Left kidney (tissue), 8 donors: ENCODE measurements at places on chromosomes 6 and 20. TPM values are rescaled to one million over a fixed set of nuclear protein-coding genes. Genes with fewer than 3 reads are reported as not detected.

The ENTPD6 gene
- 46.7 TPM for polyA plus RNA-seq

The LY6G6D gene
- polyA plus RNA-seq, result not detected

The BANF2 gene
- polyA plus RNA-seq, result 0.38 TPM

The PNPLA1 gene
- 2.5 TPM for polyA plus RNA-seq

The LHFPL5 gene
- polyA plus RNA-seq, result not detected

The COX4I2 gene
- polyA plus RNA-seq, result 0.75 TPM

The CCDC170 gene
- 5.3 TPM for polyA plus RNA-seq

GRCh38 chr6:4781967-4782575 lies 5.9 kb downstream of the CDYL start:
- no peak for DNase-seq

DNA sequence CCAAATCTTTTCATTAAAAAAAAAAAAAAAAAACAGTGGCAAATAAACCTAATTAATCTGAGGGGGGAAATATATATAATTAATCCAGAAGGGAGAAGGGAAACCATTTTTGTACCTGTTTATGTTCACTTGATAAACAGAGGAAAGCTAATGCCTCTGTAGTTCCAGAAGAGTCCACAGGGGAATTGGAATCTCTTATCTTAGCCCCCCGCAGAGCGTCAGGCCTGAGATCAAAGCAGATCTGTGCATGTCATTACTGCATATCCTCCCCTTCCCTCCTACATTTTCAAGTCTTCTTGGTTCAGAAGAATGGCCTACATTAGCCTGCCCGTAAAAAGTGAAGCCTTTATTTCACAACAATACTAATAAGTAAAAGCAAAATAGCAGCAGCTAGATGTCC lies 157.2 kb downstream of the PTPRT start:
- DNase-seq, result no peak

- DNase-seq, result no peak
Measured at GRCh38 chr6:84653027-84653551, 111.3 kb downstream of the TBX18 start.

GRCh38 chr6:57226221-57226620 lies 4.1 kb upstream of the RAB23 start:
- no peak for DNase-seq

DNA sequence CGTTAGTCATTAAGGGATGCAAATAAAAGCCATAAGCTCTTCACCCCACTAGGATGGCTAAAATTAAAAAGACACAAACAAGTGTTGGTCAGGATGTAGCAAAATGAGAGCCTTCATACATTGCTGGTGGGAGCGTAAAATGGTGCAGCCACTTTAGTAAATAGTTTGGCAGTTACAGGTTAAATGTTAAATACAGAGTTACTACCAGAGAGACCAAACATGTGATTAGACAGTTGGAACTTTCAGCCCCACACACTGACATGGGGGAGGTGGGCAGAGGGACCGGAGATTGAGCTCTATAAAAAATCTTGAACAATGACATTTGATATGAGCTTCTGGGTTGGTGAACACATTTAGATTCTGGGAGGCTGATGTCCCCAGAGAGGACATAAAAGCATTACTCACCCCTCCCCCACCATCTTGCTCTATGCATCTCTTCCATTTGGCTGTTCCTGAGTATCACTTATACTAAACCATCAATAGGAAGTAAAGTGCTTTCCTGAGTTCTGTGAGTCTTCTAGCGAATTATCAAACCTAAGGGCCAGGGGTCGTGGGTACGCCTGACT lies 20.4 kb upstream of the ZNF318 start:
- DNase-seq, result no peak

- no peak for DNase-seq
Measured at GRCh38 chr6:74741646-74742045, 464.2 kb downstream of the COL12A1 start.

DNA sequence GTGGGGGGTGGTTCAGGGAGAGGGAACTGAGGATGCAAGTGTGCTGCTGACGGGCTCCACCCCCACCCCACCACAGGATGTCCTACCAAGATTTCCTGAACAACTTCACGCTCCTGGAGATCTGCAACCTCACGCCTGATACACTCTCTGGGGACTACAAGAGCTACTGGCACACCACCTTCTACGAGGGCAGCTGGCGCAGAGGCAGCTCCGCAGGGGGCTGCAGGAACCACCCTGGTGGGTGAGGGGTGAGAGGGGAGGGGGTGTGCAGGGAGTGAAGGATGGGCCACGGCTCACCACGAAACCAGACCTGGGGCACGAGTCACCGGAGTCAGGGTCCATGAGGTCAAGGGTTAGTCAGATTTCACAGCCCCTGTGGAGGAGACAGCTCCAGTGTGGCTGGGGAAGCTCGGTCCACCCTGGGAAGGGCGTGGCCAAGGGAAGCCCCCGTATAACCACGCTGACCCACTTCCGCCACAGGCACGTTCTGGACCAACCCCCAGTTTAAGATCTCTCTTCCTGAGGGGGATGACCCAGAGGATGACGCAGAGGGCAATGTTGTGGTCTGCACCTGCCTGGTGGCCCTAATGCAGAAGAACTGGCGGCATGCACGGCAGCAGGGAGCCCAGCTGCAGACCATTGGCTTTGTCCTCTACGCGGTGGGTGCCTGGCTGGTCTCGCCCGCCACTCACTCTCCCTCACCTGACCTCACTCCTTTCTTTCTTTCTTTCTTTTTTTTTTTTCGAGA lies 18.3 kb downstream of the CAPN11 start:
- no peak for DNase-seq

DNA sequence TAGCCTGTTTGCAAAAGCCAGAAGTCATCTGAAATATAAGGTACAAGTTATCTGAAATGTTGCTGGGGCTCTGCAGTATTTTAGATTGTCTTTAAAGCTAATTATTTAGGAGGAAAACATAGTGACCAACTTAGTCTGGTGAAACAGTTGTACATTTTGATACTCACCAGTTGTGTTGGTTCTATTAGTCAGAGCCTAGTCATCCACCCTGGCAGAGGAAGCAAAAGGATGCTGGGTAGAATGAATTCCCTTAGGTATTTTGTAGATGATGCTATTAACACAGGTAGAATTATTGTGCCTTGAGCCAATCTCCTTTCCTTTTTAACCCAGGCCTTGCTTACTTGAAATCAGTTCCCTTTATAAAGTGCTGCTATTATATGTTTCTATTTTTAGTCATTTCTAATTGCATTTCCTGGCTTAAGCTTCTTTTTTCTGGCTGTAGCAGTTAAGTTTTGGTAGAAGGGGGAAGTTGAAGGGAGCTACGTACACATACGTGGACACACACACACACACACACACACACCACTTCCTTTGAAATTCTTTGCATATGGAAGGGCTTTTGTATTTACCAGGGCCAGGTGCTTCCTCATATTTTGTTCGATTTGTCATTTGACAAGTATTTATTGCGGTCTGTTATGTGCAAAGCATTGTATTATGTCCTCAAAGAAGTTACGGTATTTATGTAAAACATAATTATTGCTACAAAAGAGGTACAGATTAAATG lies 82.4 kb downstream of the RTN4IP1 start:
- DNase-seq, result no peak

DNA sequence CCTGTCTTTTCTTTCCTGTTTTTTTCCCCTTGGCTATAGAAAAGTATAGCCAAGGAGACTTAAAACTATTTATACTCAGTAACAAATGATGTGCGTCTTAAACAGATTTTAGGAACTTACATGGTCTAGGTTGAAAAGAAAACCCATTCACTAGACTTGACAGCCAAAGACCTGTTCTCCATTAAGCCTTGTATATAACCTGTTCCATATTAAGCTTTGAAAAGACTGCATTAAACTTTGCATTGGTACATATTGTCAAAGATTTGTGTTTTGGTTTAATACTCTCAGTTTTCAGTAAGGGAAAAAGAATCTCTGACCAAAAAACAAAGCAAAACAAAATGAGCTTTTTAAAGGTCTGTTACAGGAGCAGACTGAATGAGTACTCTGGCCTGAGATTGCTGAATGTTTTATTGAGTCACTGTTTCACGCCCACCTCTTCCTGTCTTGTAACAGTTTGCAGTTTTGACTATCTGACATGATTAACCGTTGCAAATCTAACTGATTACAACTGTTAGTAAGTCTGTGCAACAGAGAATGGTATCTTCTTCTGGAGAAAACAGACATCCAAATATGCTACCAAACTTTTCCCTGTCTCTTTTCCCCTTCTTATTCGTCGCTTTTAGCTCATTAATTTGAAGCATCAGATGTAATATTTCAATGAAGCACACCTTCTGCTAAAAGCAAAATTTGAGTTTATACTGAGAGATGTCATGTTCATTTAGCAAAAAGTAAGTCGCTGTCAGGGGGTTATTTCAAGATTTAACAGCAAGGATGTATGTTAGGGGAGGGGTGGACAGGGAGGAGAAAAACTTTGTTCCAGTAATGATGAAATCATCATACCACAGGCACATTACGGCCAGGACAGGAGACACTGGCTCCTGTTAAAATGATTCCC lies 59.1 kb upstream of the SUPT3H start:
- no peak for DNase-seq

DNA sequence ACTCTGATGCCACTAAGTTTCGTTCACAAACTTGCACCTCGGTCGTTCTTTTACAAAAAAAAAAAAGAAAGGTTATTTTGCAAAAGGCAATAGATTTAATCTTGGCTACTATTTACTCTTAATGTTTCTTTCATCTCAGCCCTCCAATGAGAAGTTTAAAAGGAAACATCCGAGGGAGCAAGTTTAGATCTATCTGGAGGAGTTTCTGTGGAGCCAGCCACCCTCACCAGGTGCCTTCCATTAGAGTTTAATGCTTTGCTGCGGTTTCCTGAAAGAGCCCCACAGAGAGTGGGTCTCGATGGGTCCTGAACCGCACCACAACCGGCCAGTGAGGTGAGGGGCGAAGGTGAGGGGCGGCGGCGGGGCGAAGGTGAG lies 632 bp downstream of the PRKN start:
- DNase-seq, result peak; percentile 17

- no peak for DNase-seq
Measured at GRCh38 chr6:20877008-20877937, 343.0 kb downstream of the CDKAL1 start.

DNA sequence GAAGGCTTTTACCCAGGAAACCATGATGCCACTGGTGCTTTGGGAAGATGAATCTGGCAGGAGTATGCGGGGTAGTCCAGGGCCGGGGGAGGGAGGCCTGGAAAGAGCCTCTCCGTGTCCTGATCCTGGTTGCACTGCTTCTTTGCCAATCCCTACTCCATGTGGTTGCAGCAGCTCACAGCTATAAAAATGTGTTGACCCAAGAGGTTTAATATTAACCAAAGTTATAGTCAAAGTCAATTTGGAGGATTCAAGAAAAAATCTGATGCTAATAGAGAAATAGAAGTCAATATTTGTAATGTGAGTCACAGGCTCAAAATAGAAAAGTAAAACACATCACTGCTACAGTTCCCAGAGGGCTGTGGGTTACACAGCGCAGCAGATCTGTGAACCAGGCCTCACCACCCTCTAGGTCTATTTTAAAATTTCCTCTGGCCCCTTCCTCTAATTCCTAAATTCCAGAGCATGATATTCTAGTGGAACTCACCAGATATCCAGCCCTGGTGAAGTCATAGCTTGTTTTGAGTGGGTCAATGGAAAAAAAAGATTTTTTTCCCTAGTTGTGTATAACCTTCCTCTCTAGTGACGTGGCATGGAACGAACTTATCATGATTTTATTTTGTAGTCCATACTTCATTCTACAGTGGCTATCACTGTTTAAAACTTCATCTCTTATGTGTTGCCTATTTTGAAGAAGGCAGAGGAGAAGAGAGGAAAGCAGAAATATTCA lies 63.2 kb upstream of the BMP2 start:
- no peak for DNase-seq
